Common myeloid progenitor, CD34-positive (primary cell): ENCODE measurements at places on chromosomes 6 and 20.
A peak's percentile ranks its signal among the peaks of the same experiment; 100 is the strongest.

- no peak for DNase-seq
These were observed 127.7 kb downstream of the TSHZ2 start for GRCh38 chr20:53099856-53100255.

DNA sequence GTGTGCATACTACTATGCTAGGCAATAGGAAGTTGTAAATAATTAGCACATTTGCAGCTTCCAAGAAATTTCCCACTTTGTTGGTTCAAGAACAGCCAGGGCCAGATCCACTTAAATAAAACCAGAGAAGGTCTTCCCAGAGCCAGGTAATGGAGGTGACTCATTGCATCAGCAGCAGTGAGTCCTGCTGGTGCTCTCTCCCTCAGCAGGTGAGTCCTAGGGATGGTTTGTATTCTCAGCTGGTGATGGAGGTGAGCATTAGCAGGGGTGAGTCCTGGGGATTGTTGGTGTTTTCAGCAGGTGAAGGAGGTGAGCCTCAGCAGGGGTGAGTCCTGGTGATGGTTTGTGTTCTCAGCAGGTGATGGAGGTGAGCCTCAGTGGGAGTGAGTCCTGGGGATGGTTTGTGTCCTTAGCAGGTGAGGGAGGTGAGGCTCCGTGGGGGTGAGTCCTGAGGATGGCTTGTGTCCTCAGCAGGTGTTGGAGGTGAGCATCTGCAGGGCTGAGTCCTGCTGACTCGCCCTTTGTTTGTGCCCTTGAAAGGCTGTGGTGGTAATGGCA, 232.8 kb upstream of the EXOC2 start:
- DNase-seq = no peak

- DNase-seq = no peak
These were observed 2.0 kb downstream of the UNC93A start for GRCh38 chr6:167293088-167293589.

GRCh38 chr6:132494954-132495353, 18.0 kb downstream of the STX7 start:
- no peak for DNase-seq

- DNase-seq = no peak
These were observed 59.6 kb downstream of the ERMARD start for GRCh38 chr6:169811072-169811471.

- no peak for DNase-seq
These were observed 41.6 kb downstream of the C6orf15 start for GRCh38 chr6:31070711-31071197.

DNA sequence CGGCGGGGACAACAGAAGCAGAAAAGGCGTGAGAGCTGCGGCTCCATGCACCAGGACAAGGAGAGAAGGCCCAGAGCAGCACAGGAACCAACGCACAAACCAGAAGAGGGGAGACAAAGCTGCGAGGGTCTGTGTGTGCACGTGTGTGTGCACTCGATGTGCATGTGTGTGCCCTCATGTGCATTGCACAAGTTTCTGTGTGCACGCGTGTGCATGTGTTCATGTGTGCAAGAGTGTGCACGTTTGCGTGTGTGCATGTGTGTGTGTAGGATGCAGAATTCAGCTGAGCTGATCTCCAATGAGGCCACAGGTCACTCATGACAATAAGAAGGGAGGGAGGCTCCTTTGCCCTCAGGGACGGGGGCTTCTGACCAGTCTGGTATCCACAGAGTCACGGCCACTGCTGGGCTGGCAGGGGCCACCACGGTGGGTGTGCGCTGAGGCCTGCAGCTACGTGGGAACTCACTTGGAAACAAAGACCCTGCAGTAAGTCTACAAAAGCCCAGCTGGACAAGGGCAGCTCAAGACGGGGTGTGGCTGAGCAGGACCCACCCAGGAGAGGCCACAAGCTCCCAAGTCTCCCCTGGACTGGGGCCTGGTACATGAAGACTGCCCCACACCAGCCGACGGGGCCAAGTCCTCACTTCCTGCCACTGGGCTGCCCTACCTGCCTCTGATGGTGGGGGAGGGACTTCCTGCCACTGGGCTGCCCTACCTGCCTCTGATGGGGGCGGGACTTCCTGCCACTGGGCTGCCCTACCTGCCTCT, 48.1 kb upstream of the CHRNA4 start:
- no peak for DNase-seq

GRCh38 chr6:3913077-3913957, 64.1 kb downstream of the FAM50B start:
- DNase-seq = no peak

- peak; percentile 24 for DNase-seq
These were observed 301.2 kb upstream of the SGK1 start for GRCh38 chr6:134619077-134619476.

- DNase-seq = no peak
These were observed 645.0 kb downstream of the DHX35 start for GRCh38 chr20:39607141-39607540.

DNA sequence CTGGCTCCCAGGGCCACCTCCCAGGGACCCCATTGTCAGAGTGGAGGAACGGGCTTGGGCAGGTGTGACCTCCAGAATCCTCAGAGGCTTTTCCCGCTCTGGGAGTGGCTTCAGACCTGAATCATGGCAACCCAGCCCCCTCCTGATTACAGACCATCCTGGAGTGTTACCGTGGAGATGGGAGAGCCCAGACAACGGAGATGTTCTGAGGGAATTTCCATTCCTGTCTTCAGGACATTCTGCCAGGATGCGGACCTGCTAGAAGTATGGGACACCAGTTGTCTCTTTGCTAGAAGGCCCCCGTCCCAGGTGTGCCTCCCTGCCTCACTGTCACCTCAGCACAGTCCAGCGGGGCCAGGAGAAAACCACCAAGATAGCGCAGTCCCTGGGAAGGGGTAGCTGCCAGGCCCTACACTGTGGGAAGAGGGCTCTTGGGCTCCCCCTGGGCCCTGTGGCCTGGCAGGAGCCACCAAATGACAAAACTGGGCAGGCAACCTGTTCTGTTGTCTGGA, 109.9 kb downstream of the PSMB1 start:
- DNase-seq = no peak

- DNase-seq = no peak
These were observed 1960.9 kb upstream of the DEFB115 start for GRCh38 chr20:29296256-29297230.

DNA sequence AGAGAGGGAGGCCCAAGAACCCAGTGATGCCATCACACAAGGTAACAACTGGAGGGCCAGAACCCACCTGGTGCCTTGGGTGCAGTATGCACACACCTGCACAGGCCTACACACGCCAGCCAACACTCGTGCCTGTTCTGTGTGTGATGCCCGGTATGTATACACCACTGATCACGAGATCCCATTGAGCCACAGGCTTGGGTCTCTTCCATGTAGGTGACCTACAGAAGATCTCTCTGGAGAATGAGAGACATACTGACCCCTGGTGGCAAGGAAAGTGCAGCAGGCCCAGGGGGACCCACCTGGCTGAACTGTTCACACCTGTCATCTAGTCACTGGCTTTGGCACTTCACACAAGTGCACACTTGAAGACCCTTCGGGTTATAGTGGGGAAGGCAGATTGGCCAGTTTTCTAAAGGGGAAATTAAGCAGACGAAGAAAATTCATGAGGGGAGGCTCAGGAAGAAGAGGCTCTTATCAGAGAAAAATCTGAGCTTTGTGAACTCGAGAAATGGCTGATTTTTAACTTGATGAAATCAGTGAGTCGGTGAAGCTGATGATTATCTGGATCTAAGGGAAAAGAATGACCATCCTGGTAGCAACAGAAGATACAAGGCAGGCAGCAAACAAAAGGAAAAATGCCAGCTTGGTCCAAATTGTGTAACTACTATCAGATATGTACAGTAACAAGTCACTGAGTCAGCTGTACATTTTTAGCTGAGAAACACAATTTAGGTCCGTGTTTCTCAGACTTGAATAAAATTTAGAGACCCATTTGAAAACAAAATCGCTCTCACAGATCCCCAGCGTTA, 69.1 kb upstream of the PBOV1 start:
- peak; percentile 31 for DNase-seq

GRCh38 chr6:152273638-152274037, 363.5 kb downstream of the SYNE1 start:
- DNase-seq = no peak

DNA sequence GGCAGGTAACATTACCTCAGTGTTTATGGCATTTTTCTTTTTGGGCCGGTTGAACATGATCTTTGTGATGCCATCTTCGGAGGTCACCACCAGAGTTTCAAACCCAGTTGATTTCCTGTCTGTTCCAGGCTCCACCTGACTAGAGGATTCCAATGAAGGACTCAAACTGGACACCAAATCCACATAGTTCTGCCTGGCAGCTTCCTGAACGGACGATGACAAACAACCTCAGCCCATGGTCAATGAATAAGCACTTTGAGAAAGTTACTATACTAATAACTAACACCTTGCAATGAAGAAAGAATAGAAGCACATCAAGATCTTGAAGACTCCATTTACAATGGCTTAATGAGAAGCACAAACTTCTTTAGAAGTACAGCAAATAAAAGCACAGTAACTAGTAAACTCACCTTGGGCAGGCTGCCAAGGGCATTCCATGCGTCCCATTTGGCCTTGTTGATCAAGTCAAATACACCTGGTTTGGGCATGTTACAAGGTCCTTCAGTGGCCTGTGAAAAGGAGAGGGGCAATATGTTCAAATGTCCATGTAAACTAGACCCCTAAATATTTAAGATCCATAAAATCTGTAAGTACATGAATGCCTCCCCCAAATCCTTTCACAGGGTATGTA, 4.9 kb downstream of the ECI2 start:
- DNase-seq = no peak

- DNase-seq = no peak
These were observed 578.9 kb downstream of the HAO1 start for GRCh38 chr20:7361321-7361720.

GRCh38 chr6:12012038-12012557, at the start of gene HIVEP1:
Gene HIVEP1, plus strand, starts transcription at chr6:12012312. Its CDS starts 3,317 bp downstream, at chr6:12015629.
- peak; percentile 13 for DNase-seq

DNA sequence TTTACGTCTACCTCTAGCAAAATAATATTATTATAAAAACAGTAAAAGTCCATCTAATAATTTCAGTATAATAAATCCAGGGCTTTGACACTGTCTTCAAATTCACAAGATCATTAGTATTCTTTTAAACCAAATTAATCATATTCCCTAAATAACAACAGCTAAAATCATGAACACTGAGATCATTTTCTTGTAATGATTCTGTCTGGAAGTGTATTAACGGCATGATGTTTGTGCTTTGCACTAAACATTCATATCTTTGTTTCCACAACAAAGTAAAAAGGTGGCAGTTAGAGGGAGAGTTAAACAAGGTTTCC, 18.8 kb downstream of the HIVEP2 start:
- no peak for DNase-seq

GRCh38 chr6:75711173-75711572, 37.9 kb upstream of the MYO6 start:
- no peak for DNase-seq
